ENCODE measurements at places on chromosomes 5 and 9.
A peak's percentile ranks its signal among the peaks of the same experiment; 100 is the strongest.

DNA sequence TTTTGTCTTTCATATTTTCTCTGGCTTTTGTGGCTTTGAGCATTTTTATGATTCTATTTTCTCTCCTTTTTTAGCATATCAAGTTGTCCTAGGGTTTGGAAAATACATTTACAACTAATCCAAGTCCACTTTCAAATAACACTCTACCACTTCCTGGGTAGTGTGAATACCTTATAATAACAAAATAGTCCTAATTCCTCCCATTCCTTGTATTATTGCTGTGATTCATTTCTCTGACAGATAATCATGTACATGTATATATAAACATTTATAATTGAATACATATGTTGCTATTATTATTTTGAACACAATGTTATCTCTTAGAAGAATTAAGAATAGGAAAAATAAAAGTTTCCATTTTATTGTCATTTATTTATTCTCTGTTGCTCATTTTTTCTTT, 14.9 kb upstream of the ADAM19 start:
- DNase-seq: no peak

DNA sequence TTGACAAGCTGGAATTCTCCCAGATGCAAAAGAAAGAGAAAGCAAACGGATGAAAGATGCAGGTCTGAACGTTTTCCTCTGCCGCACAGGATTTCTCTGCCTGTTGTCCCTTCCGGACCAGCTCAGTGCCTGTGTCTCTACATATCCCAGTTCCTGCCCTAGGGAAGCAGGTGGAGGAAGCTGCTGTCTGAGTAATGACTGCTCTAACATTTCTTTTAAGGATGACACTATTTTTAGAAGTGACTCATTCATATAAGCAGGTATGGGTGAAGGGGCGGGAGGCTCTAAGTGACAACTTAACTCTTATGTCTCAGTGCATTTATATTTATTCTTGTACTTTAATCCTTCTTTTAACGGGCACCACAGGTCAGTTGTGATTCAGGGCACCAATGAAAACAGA, 128.8 kb downstream of the SLC24A2 start:
- no peak for DNase-seq

GRCh38 chr5:147512659-147513379, 3.0 kb upstream of the DPYSL3 start:
- DNase-seq: no peak

DNA sequence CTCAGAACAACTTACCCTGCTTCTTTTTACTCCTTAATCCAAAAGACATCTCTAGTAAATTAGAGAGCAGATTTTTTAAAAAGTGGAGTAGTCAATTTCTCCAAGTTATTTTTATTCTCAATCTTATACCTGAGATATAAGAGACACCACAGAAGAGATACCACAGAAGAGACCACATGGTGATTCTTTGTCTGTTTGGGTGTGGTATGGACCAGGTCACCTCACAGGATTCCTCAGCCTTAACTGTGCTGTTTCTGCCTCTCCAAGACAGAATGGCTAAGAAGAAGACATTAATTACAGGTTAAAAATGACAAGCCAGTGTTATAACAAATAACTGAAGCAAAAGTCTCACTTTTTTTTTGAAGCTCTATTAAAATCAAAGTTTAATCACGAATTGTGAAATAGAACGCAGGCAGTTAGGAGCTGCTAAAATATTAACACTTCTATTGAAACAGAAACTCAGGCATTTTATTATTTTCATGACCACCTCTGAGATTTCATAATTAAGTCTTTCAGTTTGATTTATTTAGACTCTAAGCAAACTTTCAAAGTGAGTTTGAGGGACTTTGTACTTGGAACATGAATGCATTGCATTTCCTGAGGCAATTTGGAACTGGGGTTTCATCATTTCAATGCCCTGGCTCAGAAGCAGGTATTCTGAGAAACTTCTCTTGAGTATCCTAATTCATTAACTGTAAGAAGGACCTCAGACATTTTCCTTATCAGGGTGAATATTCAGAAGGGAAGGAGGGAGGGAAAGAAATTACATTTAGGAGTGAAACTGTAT, 280.7 kb downstream of the KCTD16 start:
- no peak for DNase-seq

GRCh38 chr9:94639999-94640376, 670 bp upstream of the FBP1 start:
- DNase-seq: no peak

DNA sequence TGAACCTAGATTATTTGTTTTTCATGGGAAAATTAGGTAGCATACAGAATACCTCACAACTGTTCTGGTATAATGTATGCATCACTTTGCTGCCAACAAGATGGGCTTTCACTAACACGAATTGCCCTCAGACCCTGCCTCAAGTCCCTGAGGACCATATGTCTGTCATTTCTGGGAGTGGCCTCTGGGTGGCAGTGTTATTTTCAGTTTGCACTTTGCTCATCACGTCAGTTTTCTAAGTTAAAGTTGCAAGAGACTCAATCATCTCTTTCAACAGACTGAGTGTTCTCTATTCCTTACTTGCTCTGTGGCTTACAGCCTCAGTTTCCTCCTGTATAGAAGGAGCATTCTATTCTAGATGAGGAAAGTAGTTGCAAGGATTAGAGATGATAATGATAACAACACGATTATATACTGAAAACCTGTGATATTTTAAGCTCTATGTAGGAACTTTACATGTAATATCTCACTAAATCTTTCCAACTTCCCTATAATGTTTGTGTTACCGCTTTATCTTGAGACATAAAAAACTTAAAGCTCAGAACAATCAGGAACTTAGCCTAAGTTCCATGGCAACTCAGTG, 55.7 kb downstream of the TSSK1B start:
- peak; percentile 34 for DNase-seq

DNA sequence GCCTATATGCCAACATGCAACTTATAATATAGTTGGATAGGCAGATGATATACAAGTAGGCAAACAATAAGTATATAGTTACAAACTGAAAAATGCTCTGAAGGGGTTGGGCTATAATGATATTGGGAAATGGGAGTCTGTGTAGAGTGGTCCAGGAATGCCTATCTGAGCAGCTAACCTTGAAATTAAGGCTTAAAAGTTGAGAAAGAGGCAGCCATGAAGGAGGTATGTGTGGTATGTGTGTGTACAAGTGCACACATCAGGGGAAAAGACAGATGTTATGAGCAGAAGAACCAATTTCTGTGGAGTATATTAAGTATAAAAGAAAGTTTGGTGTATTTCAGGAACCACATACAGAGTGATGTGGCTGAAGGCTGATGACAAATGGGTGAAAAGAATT, 154.9 kb upstream of the PAPPA start:
- no peak for DNase-seq
